ENCODE measurements at places on chromosomes 3 and 15.

DNA sequence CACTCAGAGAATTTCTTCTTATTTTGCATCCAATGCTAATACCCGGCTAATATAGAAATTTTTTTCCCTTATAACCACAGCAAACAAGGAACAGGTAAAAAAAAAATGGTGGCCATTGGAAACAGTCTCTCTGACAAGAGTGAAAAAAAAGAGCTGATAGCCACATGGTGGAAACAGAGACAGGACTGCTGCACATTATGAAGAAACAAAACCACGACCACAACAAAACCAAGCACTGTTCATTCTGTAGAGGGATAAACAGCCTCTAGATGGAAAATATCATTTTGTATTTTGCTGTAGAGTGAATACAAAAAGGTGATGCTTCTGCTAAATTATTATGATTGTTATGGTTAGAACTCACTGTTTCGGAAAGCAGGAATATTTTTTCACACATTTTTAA, 686.2 kb downstream of the NLGN1 start:
- DNase-seq: no peak

DNA sequence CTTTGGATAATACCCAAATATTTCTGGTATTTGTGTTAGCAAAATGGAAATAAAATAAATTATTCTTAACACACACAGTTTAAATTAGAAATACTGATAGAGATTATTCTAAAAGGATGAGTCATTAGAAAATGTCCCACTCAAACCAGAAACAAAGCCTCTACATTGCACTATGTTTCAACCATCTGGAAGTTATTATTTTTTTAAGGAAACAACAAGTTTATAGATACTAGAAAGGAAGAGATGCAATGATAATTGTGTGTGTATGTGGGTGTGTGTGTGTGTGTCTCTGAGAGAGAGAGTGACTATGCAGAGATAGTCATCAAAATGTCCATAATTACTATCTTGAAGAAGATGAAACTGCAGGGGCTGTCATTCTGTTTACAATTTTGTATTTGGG, 1340.5 kb downstream of the ROBO1 start:
- DNase-seq: no peak

DNA sequence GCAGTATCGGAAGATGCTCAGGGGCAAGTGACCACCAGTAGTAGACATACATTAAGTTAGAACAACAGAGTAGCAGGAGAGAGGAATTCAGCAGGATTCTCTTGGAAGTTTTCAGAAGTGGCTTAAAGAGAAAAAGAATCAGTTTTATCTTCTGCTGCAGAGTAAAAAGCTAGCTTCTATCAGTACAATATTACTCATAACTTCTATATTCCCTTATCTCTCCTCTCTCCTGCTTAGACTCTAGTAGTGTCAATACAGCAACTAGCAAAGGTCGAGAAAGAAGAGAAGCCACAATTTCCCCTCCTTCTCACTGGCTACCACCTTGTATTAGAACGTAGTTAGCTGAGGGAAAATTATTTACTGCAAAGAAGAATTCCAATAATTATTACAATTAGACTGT, 539.7 kb downstream of the DIPK2A start:
- DNase-seq: no peak

GRCh38 chr15:71111181-71111565, 4.1 kb upstream of the THSD4 start:
- no peak for DNase-seq

- peak; percentile 13 for DNase-seq
These were observed 407.2 kb upstream of the TGFBR2 start for GRCh38 chr3:30199096-30199759.

DNA sequence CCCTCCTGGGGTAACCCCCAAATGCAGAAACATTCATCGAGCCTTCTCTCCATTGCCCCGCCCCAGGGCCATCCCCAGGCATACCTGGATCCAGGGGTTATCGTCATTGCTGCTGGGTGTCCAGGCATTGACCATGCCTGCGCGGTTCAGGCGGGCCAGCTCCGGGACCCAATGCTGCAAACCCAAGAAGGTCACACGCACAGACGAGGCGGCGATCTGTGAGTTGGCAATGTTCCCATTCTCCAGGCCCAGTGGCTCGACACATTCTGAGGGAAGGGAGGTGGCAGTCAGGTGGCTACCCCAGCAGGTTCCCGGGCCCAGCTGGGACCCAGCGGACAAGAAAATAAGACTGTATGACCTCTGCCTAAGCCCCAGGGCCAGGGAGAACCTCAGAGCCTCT, 6.1 kb downstream of the MFGE8 start:
- no peak for DNase-seq

GRCh38 chr3:176905331-176905730, 292.0 kb downstream of the TBL1XR1 start:
- no peak for DNase-seq
